Smooth muscle cell of the coronary artery (primary cell): ENCODE measurements at places on chromosomes 12 and 14. TPM values are rescaled to one million over a fixed set of nuclear protein-coding genes. Genes with fewer than 3 reads are reported as not detected.

AGAP2 gene
- total RNA-seq, result 0.23 and 0.30 TPM in 2 replicates

KRT81 gene
- total RNA-seq, result 0.23 TPM in 1 of 2 replicates, not detected in the other

LRFN5 gene
- total RNA-seq, result 0.30 and 0.70 TPM in 2 replicates

HNRNPC gene
- 607 and 733 TPM in 2 replicates for total RNA-seq

TMEM229B gene
- total RNA-seq, result 0.15 and 1.9 TPM in 2 replicates

FITM1 gene
- 0.23 TPM in 1 of 2 replicates, not detected in the other for total RNA-seq

TAC3 gene
- not detected in 2 replicates for total RNA-seq

TAS2R31 gene
- total RNA-seq, result 1.2 and 2.3 TPM in 2 replicates

MIP gene
- total RNA-seq, result not detected in 2 replicates

CIROP gene
- 0.12 TPM in 1 of 2 replicates, not detected in the other for total RNA-seq
